ENCODE measurements at places on chromosomes 5 and 9. TPM values are rescaled to one million over a fixed set of nuclear protein-coding genes. Genes with fewer than 3 reads are reported as not detected.

- DNase-seq, result no peak
These were observed 173.5 kb upstream of the NREP start for GRCh38 chr5:111930449-111930848.

GRCh38 chr9:73148447-73148937 is 3.2 kb upstream of the ANXA1 start:
- no peak for DNase-seq

DNA sequence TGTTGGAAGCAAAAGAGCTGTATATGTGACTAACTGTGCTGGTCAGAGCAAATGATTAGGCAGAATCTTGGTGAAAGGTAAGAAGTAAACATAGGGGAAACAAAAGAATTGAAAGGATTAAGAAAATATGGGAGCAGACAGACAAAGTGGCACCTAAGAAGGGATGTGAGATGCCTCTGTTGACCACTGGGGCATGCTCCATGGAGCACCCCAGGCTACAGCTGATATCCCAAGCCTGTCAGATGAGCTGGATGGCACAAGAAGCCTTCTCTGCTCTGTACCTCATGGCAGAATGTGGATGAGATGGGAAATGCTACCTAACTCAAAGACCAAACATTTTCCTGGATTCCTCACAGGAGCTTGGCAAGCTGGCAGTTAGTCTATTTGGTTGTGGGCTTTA is 89.3 kb upstream of the SLIT3 start:
- no peak for DNase-seq

The AQP7 gene
- total RNA-seq, result 2.1 TPM

DNA sequence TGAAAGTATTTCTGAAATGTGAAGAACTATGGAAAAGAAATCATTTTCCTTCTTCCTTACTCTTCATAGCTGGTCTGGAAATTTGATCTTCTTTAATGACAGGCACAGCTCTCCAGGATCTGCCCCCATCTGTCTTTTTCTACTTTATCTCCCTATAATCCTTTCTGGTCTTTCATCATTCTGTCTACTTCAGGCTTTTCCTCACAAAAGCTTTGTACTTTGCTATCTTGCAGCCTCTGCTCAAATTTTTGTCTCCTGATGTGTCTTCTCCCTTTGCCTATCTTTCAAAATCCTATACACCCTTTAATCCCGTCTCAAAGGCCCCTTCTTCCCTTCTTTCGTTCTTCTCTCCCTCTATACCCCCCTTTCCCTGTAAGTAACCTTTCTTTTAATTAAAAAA is 114.9 kb upstream of the ATP10B start:
- DNase-seq, result no peak

DNA sequence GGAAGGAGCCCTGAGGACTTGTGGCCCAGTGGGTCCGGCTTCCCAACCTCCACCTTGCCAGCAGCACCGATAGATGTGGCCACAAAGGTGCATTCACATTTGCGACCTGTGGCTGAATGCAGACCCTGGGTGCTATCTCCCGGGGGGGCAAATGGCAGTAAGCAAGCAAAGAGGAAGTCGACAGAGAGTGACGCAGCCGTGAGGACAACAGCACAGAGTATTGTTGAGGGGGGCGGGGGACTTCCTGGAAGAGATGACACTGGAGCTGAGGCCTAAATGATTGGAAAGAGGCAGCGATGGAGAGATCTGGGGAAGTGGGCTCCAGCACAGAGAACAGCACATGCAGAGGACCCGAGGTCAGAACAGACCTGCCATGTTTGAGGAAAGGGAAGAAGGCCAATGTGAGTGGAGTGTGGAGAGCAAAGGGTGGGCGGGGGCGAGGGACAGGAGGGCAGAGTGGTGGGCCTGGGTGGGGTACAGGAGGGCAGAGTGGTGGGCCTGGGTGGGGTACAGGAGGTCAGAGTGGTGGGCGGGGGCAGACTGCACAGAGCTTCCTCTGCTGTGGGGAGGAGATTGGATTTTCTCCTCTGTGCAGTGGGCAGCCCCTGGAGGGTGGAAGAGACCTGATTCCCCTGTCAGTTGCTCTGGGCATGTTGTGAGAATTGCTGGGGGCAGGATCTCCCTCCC is 42.6 kb downstream of the ADAMTS2 start:
- DNase-seq, result no peak

GRCh38 chr5:163276466-163276865 is 160.9 kb upstream of the CCNG1 start:
- no peak for DNase-seq

- DNase-seq, result no peak
These were observed 1.7 kb upstream of the TAF7 start for GRCh38 chr5:141322261-141322660.

The NR2F1-AS1 gene
- total RNA-seq, result 0.85 TPM

- DNase-seq, result no peak
These were observed 35.6 kb downstream of the CCL28 start for GRCh38 chr5:43376496-43377140.

DNA sequence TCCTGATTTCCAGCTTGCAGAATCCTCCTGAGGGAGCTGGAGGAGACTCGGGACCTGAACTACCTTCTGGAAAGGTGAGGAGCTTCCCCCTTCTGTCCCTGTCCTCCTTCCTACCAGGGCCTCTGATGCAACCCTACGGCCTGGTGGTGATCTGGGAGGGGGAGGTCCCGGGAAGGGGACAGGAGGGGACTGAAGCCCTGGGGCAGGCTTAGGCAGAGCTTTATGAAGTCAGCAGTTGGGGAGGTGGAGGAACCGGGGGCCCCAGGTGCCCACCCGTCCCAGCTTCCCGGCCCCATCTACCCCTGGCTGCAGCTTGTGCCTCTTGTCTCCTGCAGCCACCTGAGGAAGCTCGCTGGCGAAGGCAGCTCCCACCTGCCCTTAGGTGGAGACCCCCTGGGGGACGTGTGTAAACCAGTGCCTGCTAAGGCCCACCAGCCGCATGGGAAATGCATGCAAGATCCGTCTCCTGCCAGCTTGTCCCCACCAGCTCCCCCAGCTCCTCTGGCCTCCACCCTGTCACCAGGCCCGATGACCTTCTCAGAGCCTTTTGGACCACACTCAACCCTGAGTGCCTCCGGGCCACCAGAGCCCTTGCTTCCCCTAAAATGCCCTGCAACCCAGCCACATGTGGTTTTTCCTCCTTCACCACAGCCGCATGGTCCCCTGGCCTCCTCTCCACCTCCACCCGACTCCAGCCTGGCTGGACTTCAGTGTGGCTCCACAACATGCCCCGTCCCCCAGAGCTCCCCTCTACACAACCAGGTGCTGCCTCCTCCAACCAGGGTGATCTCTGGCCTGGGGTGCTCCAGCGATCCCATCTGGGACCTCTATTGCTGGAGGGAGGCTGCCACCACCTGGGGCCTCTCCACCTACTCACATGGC is 2.1 kb downstream of the SPATA31E1 start:
- DNase-seq, result no peak

GRCh38 chr5:147415651-147416050 is 94.2 kb downstream of the DPYSL3 start:
- DNase-seq, result no peak

DNA sequence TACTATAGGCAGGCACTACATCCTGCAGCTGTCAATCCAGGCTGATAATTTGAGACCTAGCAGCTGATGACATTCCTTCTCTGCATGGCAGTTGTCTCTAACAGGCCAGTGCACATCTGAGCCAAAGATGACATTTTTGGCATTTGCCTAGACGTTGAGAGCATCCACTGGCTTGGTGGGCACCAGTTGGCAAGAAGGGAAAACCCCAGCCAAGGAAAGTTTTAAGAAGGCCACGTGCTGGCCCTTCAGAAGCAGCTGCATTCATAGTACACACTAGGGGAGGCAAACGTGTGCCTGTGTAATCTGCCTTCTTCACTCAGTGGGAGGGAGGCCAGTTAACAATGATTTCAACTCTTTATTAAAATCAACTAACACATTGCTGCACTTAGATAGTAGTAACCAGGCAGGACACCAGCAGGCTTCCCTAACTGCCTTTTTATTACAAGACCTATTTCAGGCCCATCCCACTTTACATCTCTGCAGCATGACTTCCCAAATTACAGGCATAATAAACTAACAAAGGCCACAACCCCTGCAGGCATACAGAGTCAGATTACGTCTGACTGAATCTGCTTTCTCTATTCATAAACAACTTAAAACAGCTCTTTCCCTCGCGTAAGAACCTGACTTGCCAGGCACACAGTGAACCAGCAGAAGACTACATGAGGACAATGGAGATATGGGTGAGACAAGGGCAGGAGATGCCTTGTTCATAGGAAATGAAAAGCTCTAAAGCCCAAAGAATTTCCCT is 576.3 kb downstream of the PDE4D start:
- DNase-seq, result peak; percentile 35

- no peak for DNase-seq
These were observed 17.4 kb downstream of the ACSL6 start for GRCh38 chr5:131994090-131994489.

- peak; percentile 76 for DNase-seq
These were observed 196.3 kb upstream of the KLF4 start for GRCh38 chr9:107685901-107686300.

- peak; percentile 96 for DNase-seq
These were observed 6.3 kb downstream of the RAPGEF1 start for GRCh38 chr9:131733541-131734061.

GRCh38 chr5:50958852-50959457 is 292.5 kb downstream of the PARP8 start:
- DNase-seq, result no peak

The PCAT7 gene
- not detected for total RNA-seq

DNA sequence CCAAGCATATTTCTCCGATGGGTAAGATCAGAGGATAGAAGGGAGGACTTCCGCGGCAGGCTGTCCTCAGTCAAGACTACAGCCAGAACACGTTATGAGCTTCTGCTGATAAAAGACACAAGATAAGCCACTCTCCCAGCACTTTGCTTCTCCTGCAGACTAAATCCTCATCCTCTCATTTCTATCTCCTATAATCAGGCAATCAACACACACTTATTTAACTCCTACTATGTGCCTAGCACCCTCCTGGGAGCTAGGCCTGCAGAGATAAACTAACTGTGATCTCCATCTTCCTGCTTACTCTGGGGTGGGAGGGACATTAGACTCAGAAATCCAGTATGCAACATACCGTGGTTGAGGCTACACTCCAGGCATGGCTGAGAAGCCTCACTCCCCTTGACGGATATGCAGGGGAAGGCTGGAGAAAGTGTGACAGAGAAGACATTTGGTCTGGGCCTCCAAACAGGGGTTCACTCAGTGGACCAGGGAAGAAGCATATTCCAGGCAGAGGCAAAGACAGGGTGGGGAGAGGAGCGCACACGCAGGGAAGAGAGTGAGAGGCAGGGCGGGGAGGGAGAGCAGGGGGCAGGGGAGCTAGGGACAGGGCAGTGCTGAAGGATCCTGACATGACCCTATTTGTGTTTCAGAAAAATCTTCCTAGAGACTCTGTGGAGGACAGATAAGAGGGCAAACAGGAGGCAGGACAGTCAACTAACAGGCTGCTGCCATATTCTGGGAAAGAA is 274.1 kb downstream of the DENND1A start:
- no peak for DNase-seq

The ANKRD20A1 gene
- total RNA-seq, result 0.13 TPM

DNA sequence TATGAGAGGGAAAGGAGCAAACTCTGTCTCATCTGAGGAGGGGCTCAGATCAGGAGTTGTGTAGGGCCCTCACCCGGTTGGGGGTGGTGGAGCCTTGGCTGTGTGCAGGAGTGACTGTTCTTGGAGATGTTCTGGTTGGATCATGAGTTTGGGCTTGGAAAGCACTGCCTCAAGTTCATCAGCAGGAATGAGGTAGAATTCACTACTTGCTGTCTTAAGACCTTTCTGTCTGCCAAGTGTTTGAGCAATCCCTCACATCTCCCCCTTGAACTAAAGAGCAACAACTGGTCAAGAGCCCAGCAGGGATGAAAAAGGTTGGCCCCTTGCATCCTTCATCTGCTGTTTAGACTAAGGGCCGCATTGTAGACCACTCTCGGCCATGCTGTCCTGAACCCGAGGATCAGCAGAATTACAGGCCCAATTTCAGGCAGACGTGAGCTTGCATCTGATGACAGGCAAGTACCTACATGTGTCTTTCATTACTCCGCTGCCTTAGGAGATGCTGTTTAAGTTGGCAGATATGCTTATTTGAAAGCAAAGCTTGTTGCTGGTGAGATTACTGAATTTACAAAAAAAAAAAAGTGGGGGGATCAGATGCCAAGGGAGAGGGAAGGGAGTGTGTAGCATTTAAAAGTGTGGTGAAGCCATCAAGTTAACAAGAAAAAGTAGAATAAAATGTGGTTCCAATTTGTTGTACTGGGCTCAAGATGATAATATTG is 36.4 kb downstream of the PIK3R1 start:
- peak; percentile 73 for DNase-seq

DNA sequence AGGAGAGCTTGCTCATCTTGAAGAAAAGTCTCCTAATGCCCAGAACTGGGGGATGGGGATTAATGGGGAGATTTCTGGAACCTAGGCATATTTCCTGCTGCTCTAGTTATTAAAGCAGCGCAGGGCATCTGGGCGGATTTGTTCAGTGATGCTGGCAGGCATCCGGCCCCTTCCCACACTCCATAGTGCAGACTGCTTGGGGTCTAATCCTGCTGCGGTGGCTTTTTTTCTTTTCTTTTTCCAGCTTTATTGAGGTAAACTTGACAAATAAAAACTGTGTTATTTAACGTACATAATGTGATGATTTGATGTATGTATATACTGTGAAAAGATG is 30.7 kb downstream of the PPARGC1B start:
- DNase-seq, result no peak

- peak; percentile 60 for DNase-seq
These were observed 536.6 kb downstream of the PDE4D start for GRCh38 chr5:59356813-59357380.

The PCDHGA4 gene
- total RNA-seq, result 1.6 TPM

- DNase-seq, result no peak
These were observed 83.5 kb upstream of the GNAQ start for GRCh38 chr9:78115073-78115472.

The TMEM215 gene
- not detected for total RNA-seq

The TEX48 gene
- not detected for total RNA-seq

DNA sequence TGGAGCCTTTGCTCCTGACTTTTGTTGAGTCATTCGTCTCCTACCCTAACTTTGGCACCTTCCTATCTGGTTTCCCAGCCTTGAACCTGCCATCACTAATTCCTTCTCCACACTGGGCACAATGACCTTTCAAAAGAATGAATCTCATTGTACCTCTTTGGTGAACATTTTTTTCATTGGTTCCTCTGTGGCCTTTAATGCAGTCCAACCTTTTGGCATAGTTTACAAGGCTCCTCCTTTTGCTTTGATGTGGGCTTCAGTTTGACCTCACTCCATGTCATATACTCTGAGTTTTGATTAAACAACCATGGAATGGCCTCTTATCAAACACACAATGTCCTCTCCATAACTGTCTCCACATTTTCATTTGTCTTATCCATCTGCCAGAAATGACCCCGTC is 14.5 kb upstream of the ROPN1L start:
- DNase-seq, result no peak

- DNase-seq, result peak; percentile 33
These were observed 2.4 kb upstream of the SMC2 start for GRCh38 chr9:104091708-104092107.

Data from gastrocnemius medialis (tissue), 4 donors.